ENCODE measurements at places on chromosomes 1 and 21.

GRCh38 chr1:172823534-172823933, 164.6 kb downstream of the FASLG start:
- DNase-seq: no peak

- no peak for DNase-seq
These were observed 4.8 kb upstream of the PTTG1IP start for GRCh38 chr21:44878053-44878982.

DNA sequence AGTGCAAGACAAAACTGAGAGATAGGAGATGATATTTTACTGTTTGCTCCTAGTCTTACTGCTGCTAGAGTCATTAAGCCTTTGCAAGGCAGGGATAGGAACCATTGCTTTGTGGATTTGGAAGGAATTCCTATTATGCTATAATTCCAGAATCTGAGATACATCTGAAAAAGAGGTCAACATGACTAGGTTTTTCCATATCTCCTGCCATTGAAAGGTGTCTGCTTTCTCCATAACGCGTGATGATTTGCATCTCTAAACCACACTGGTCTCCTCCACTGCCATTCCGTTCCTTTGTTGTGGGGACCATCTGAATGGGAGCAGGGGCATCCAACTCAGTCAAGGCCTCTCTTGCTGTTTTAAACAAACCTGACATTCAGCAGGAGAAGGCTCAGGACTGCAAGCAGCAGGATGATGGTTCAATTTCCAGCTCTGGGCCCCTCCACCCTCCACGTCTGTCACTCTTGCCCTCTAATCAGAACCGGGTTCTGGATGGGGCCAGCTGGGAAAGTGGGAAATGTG, 45.2 kb downstream of the PLPP3 start:
- no peak for DNase-seq

DNA sequence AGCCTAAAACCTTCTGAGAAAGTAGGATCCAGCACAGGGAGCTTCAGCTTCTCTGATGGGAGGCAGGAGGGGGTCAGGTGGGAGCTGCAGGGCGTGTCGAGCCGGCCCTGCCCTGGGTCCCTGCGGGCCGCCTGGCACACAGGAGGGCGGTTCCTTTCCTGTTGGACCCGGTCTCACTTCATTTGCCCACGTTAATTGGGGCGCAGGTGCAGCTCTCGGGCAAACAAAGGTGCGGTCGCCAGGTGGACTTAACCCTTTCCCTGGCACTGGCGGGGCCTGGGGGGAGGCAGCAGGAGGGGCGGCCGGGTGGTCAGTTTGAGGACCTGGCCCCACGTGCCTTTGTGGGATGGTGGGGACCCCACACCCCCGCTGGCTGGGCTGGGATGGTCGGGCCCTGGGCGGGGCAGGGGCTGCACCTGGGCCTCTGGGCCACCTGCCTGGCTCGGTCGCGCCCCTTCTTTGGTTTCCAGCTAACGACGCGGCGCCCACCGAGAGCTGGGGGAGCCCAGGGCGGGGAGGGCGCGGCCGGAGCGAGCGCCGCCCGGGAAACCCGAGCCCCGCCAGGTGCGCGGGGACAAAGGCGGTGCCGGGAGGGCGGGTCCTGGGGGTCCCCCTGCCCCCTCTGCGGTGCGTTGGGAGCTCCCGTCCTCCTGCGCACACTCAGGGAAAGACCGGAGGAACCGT, 20.8 kb upstream of the C1orf159 start:
- DNase-seq: no peak

DNA sequence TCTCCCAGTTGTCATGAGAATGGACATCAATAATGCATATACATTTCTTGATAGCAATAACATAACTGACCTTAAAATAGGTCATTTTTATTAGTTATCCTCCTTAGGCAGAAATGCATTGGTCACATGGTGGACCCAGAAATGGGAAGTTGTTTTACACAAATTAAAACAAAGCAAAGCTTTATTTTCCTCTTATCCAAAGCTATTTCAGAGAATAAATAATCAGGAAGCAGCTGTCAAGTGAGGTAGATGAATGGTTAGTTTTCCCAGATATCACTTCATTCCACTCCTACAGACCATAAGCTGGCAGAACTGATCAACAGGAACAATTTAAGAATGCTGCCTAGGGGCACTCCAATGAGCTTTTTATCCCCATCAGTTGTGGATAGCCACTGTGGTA, 16.0 kb upstream of the OLIG1 start:
- no peak for DNase-seq

DNA sequence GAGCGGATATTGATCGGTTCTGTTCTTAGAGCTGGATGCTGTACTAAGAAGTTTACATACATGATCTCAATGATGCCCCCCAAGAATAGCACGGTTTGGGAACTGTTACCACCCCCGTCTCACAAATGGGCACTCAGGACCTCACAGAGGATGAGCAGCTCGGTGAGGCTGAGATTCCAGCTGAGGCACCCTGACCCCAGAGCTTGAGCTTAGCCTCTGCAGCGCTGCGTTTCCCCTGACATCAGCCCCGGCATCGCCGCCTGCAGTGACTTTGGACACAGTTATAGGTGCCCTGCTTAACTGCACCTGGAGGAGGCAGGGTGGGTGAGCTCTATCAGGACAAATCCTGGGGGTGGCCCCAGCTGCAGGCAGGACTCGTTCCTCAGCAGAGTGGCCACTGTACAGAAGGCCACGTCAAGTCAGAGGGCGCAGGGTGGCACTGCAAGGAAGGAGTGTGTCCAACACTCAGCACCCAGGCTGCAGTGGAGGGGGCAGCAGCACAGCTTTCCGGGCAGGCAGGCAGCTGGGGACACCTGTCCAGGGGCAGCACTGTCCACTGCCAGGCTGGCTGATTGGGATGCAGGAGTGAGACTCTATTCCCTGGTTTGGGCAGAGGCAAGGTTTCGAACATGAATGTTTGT, 65.8 kb upstream of the ABCG1 start:
- no peak for DNase-seq

DNA sequence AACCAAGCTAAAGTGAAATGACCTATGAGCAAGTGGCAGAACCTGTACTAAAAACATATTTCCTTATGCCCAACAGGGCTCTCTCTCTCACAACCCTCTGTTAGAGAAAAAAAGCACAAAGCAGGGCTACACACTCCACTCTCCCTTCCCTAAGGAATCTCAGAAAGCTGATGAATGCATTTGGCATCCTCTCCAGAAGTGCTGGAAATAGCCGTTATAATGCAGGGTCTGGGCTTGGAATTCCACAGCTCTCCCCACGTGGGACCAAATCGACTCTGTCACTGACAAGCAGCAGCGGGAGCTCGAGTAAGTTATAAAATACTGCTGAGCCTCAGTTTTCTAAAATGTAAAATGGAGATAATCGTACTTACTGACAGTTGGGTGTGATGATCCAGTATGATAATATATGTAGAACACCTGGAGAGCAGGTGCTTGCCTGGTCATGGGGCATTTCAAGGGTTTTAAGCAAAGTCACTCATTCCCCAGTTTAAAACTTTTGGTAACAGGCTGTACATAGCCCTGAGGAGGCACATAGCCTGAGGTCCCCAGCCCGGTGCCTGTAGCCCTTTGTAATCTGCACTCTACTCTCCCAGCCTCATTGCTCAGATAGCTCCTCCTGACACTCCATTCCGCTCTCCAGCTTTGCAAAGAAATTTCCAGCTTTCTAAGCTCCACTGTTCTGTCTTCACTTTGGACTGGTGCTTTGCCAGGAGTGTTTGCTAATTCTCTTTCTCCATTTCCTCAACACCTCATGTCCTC, 175.6 kb upstream of the DAB1 start:
- no peak for DNase-seq

DNA sequence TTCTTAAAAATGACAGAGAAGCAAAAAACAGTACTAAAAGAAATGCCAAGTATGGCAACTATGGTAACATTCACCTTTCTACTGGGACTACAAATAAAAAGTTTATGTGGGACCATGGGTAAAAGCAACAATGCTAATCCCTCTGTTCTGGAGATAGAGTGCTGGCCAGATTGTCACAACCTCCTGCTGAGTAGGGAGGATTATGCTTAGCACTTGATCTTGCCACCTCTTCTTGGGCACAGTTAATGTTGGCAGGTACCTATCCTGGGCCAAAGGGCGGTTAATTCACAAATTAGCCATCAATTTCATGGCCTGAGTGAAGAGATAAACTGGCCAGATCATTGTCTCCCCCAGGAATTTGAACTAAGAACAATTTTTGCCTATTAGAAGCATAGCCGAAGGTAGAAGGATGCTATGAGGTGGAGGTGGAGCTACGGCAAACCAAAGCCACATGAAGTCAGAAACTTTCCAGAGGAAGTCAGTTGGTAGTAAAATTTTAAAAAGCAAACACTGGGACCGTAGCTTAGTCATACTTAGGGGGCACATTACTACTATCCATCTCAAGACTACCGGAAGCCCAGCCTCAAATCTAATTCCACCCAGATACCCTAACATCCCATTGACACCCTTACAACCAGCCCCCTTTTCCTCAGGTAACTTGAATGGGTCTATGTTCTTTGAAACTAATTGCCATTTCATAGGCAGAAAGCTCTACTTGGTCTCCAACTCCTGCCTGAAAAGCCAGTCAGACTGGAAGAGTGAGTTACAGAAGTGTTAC, 2.7 kb downstream of the SCYL3 start:
- peak; percentile 8 for DNase-seq

DNA sequence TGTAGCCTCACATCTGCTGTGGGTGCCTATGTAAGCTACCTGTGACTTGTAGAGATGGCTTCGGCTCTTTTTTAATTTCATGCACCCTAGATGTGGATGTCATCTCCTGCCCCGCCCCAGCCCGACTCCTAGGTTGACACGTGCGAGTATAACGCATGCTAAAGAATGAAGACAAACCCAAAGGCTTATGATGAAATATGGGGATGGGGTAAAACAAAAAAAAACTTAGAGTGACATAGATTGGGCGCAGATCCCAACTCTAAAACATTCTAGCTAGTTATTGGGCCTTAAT, 613 bp upstream of the ERO1B start:
- peak; percentile 41 for DNase-seq

DNA sequence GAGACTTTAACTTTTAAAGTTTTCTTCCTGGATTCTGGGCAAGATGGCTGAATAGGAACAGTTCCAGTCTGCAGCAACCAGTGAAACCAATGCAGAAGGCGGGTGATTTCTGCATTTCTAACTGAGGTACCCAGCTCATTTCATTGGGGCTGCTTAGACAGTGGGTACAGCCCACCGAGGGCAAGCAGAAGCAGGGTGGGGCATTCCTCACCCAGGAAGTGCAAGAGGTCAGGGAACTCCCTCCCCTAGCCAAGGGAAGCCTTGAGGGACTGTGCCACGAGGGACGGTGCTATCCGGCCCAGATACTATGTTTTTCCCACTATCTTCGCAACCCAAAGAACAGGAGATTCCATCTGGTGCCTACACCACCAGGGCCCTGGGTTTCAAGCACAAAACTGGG, 121.0 kb downstream of the VAV3 start:
- DNase-seq: no peak

DNA sequence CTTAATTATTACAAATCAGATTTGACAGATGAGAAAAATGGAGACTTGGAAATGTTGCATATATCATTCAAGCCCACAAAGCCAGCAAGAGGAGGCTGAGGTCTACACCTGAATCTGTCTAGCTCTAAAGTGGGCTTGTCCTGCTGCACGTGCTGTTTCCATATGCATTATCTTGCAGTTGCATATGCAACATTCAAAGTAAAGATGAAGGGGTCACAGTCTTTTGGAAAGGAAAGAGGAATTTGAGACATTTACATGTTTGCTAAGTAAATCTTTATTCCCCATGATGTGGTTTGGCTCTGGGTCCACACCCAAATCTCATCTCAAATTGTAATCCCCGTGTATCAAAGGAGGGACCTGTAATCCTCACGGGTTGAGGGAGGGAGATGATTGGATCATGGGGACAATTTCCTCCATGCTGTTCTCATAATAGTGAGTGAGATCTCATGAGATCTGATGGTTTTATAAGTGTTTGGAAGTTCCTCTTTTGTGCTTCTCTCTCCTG, 98.3 kb downstream of the BACH1 start:
- DNase-seq: no peak
